ENCODE measurements at places on chromosomes 5 and 9. TPM values are rescaled to one million over a fixed set of nuclear protein-coding genes. Genes with fewer than 3 reads are reported as not detected.

DNA sequence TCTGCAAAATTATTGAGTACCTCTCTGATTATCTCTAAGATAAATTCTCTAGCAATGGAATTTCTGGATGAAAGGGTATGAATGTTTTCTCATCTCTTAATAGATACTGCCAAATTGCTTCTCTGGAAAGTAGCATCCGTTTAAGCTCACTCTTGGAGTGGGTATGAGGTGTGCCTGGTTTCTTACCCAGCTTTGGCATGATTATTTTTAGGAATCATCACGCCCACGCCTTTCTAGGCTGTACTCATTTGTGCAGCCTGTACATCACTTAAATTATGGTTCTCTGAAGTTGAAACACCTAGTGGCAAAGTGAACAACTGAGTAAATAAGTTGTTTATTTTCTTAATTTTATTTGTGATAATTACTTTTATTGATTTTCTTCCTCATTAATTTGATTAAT is 156.5 kb upstream of the IL12B start:
- no peak for DNase-seq

CARD6 gene
- total RNA-seq, result 3.7 TPM

DNA sequence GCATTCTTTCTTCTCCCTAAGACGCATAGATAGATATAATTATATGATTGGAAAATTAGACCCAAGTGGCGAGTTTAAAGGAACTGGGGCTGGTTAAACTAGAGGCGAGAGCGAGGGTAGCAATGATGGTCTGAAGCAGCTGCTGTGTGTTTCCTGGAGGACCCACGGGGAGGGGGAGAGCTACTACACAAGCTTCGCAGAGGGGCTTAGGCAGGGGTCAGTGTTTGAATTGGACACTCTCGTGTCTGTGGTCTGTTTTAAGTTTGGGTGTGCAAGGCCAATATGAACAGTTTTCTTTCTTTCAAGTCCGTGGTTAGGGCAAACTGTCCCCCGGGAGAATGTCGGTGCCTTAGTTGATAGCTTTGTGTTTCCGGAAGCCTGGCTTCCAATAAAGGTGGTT is 43.1 kb downstream of the PDZD2 start:
- DNase-seq, result no peak

DNA sequence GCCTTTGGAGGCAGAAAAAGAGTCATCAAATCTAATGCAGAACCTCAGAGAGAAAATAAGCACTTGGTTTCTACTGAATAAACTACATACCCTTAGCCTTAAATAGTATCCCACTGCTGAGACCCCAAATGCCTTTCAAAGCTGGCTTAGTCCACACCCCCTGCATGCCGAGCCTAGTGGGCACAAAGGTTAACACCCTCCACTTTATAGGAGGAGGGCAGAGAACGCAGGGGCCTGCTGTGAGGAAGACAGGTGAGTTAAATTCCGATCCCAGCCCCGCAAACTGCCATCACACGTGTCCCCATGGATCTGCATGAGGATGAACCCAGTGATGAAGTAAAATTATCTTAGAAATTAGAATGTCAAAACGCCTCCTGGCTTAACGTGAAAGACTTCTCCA is 19.5 kb upstream of the HSD17B3 start:
- no peak for DNase-seq

DNA sequence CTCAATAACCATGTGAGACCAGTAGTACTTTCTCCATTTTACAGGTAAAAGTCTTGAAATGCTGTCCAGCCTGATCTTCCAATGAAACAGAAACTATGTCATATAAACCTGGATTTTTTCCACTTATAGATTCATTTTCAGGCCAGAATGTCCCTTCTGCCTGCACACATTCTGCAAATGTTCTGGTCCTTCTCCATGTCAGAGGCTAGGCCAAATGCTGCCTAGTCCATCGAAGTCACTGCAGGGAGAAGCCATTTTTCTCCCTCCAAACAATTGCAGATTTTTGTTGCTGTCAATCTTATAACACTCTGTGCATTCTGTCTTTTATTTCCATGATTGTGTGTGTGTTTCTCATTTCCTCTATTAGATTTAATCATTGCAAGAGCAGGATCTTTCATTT is 59.4 kb downstream of the ALDH1A1 start:
- DNase-seq, result no peak

DNA sequence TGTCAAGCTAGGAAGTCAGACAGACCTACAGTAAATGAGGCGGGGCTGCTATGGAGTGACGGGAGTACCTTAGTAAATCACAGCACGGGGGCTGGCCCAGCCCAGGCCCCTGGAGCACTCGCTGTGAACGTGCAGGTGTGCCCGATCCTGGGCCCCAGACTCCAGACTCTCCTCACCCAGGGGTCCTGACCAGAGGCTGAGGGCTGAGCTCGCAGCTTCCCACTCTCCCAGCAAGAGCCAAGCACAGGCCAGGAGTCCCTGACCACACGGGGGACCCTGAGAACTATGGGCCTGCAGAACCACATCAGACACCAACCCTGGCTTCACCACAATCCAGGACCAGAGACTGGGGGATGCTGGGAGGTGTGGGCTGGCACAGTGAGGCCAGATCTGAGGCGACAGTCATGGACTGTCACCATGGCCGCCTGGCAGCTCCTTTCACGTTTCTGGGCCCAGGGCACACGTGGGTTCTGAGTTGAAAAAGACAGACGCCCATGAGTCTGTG is 73.4 kb downstream of the ADAMTS2 start:
- DNase-seq, result no peak

DNA sequence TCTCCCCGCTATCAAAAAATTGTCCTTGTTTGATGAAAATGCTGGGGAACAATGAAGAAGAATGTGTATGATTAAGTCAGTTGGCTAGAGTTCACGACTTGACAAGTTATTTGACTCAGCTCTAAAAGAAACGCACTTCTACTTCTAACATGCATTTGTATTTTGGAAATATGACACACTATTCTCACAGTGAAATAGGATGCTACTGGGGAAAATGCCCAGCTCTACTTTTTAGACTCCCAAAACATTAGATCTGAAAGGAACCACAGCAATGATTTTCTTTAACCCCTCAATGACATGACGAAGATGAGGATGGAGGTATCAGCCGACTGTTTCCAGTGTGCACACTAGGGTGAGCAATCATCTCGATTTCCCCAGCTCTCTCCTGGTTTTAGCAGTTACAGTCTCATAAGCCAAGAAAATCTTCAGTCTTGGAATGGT is 83.6 kb upstream of the PCSK1 start:
- no peak for DNase-seq

- DNase-seq, result no peak
These were observed 30.9 kb upstream of the OLFM1 start for GRCh38 chr9:135056541-135056940.

GRCh38 chr9:124645274-124645673 is 125.8 kb downstream of the NR6A1 start:
- DNase-seq, result no peak

DNA sequence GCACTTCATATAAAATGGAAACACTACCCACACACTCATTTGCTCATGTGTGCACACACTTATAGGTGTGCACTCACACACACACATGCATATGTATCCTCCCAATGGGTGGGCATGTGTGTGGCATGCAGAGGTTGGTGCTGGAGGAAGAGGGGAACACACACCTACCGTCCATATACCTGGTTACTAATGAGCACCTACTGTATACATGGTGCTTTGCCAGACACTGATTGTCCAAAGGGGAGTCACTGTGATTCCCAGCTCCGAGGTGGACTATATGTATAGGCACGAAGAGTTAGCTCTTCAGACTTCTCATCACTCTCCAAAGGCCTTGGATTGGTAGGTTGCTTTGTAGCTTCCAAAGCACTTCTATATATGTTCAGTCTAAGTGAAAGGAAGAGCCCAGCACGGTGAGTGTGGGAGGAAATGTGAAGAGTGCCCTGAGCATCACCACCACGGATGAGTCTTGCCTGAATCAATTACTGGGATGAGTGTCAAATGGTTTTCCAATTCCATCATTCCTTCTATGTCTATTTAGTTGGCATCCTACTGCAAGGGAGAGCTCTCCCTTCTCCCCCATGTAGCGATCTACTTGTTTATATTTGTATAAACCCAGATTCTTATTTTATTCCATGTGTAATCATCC is 12.6 kb upstream of the ERGIC1 start:
- no peak for DNase-seq

DNA sequence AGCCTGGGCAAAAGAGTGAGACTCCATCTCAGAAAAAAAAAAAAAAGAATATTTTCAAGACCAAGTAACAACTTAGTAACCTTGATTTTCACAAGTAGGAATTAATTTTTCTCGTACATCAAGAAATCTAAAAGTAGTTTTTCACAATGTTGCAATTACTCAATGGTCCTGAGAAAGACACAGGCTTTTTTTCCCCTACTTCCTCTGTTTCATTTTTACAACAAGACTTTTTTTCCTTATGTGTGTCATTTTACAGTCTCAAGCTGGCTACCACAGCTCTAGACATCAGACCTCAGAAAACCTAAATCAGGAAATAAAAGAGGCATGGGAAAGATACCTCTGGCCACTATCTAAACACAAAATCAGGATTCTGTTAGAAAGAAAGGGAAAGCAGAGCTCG is 45.9 kb downstream of the WDR36 start:
- DNase-seq, result no peak

- DNase-seq, result no peak
These were observed 13.9 kb downstream of the NINJ1 start for GRCh38 chr9:93119953-93120845.

NIM1K gene
- total RNA-seq, result 0.15 TPM

- DNase-seq, result no peak
These were observed 162.3 kb downstream of the FANCC start for GRCh38 chr9:95155220-95155619.

- no peak for DNase-seq
These were observed 425.3 kb upstream of the CDH6 start for GRCh38 chr5:30768056-30768690.

DNA sequence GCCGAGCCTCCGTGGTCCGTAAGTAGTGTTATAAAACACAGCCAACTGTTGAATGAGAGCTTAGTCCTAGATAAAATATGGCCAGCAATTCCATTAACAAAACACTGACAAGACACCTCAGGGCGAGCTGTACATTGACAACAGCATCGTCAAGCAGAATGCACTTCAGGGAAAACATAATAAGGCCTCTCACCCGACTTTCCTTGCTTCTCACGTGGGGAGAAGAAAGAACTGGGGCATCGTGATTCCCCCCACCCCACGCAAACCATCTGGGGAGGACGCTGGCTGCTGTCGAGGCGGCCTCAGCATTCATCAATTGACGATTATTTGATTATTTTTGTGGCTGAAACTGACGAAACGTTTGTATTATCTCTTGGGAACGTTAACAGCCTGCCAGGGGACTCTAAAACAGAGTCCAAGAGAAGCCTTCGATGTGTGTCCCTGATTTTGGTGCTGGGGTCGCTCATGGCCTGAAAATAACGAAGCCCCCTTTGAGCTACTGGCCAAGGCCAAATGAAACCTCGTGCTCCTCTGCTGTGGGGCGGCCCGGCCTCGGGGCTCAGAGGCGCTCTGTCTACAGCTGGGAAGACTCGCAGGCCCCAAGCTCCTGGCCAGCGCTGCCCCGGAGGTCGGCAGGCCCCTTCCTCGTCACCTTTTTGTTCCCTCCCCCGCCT is 464 bp downstream of the GDF9 start:
- DNase-seq, result no peak

GNAQ gene
- 94.6 TPM for total RNA-seq

DNA sequence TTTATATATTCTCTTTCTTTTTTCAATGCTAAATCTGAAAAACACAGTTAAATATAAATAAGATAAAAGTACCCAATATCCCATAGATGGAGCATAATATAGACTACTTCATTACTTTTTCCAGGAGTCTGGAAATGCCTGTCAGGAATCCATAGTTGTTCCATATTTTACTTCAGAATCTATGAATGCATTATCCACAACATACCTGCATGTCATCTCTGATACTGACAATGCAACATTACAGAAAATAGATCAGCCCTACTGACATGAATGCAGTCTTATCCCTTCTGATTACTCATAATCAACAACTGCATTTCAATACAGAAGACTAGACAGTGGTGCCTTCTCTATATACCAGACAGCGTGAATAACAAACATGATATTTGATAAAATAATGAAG is 517.6 kb downstream of the PTPRD start:
- no peak for DNase-seq

ZNF883 gene
- 6.1 TPM for total RNA-seq

AGXT2 gene
- total RNA-seq, result not detected

GRCh38 chr5:5437227-5438172 is 15.0 kb downstream of the ICE1 start:
- no peak for DNase-seq
